ENCODE measurements at places on chromosomes 1 and 21.

DNA sequence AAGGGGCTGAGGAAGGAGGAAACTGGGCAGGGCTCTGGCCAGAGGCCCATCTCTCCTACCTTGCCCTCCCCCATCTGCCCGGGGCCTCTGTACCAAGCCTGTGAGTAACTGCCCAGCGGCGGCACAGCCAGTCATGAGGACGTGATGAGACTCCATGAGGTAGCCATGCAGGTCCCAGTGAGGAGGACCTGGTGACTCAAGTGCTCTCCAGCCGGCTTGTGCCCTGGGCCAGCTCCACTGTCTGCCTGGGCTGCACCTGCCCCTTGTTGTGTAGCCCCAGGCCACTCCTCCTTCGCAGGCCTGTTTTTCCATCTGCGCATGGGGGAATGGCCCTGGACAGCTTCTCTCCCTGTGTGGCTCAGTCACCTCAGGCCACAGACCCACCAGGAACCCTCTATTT, 42.0 kb upstream of the PADI1 start:
- no peak for DNase-seq

DNA sequence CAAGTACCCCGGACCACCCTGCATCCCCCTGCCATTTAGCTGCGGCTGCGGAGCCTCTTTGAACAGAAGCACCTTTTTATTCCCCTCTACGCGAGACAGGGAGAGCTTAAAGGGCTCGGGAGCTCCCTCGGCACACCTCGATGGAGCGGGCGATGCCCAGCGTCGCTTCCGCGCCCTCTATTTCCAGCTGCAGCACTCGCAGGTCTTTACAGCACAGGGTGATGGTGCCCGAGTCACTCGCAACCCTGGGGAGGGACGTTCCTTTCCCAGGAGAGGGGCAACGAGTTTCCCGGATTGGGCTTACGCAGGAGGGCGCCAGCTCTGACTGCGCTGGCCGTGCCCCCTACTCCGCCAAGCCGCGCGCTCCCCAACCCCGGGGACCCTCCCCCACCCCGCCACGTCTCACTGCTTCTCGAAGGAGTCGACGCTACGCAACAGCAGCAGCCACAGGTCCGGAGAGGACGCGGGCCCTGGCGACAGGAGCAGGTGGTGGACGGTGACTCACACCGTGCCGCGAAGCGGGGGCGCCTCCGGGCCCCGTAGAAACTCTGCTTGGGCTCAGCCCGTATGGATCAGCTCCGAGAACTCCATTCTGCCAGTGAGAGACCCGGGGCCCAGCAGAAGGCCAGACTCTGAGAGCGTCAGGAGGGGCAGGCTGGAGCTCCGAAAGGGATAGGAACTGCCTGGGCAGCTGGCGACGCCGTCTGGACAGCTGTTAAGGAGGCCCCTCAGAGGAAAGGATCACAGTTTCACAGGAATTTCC, 5.8 kb upstream of the FAM167B start:
- DNase-seq: no peak

DNA sequence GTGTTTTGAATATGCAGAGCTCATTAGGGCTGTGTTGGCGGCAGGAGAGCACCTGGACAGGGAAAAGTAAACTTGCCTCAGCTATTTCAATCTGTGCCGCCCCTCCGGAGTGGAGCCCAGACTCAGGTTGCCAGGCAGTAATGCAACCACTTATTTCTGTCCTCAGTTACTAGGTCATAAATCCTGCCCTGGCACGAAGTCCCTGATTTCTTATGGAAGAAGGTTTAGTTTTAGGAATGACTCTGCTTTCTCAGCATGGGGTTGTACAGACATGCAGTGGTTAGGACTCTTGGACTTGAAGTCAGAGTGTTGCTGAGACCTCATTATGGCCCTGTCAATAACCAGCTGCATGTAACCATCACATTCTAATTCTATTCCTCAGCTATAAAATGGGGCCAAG, 98.3 kb upstream of the FGGY start:
- no peak for DNase-seq

DNA sequence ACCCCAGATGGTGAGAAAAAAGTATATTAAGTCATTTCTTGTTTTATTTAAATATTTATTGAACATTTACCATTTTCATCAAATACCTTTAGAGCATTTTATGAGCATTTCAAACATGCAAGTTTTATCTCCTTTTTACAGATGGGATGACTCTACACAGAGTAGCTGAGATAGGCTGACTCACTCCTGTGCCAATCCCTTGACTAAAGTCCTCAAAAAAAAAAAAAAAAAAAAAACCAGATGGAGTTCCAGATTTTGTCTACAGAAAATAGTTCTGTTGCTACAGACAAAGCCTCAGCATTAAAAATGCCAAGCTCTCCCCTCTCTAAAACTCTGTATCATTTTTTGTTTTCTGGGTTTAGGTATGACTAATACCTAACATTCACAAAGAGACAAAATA, 303.0 kb upstream of the PLD5 start:
- no peak for DNase-seq

All from activated T-helper 1 cell treated with Interleukin-2 at 50 U/mL for 16 hours (primary cell).